ENCODE measurements at places on chromosomes 1 and 21.
A peak's percentile ranks its signal among the peaks of the same experiment; 100 is the strongest.

GRCh38 chr1:64936956-64937355 is 29.4 kb downstream of the JAK1 start:
- DNase-seq: no peak

GRCh38 chr1:100869996-100870395 is 24.6 kb downstream of the EXTL2 start:
- DNase-seq: peak; percentile 5

- DNase-seq: peak; percentile 45
Observed at GRCh38 chr1:212315907-212316306, 30.7 kb downstream of the PPP2R5A start.

DNA sequence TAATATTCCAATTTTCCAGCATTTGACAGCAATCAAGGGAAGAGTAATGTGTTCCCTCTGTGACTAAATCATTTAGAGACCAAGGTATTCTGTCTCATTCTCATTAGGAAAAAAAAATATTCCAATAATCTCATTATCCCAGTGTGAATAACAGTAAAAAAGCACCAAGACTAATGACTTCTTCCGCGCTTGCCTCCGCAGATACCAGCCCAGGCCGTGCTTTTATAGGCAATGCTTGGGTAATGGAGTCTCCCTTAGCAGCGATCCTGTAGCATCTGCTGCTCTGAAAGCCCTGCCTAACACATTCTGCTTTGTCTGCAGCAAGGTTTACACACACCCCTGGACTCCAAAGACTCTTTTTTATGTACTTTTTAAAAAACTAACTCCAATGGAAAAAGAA is 470.0 kb upstream of the CAMK1G start:
- DNase-seq: no peak

DNA sequence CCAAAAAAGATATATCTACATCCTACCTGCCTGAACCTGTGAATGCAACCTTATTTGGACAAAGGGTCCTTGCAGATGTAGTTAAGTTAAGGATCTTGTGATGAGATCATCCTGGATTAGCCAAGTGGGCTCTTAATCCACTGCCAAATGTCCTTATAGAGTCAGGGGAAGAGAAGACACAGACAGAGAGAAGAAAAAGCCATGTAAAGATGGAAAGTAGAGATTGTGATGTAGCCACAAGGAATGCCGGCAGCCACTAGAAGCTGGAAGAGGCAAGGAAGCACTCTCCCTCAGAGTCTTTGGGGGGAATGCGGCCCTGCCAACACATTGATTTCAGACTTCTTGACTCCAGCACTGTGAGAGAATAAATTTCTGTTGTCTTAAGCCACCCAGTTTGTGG is 16.2 kb downstream of the HSD11B1 start:
- no peak for DNase-seq

GRCh38 chr1:245378745-245379144 is 224.0 kb downstream of the KIF26B start:
- DNase-seq: no peak

All from GM12865 (cell line).